ENCODE measurements at places on chromosomes 2 and 18. TPM values are rescaled to one million over a fixed set of nuclear protein-coding genes. Genes with fewer than 3 reads are reported as not detected.

GRCh38 chr2:126658905-126659561 is 3.1 kb downstream of the GYPC start:
- DNase-seq: peak; percentile 82
- peak overlapping the region; percentile 93 for H3K27ac ChIP-seq
- no peaks in the 10 kb centered on the region for H3K27me3 ChIP-seq
- peaks cover 73% of the 10 kb centered on the region for H3K4me1 ChIP-seq

GRCh38 chr2:143674051-143674450 is 544.8 kb downstream of the ARHGAP15 start:
- no peaks in the 10 kb centered on the region for H3K27me3 ChIP-seq
- no peak overlapping the region for H3K27ac ChIP-seq
- H3K4me3 ChIP-seq: no peak overlapping the region
- H3K4me1 ChIP-seq: no peaks in the 10 kb centered on the region

DNA sequence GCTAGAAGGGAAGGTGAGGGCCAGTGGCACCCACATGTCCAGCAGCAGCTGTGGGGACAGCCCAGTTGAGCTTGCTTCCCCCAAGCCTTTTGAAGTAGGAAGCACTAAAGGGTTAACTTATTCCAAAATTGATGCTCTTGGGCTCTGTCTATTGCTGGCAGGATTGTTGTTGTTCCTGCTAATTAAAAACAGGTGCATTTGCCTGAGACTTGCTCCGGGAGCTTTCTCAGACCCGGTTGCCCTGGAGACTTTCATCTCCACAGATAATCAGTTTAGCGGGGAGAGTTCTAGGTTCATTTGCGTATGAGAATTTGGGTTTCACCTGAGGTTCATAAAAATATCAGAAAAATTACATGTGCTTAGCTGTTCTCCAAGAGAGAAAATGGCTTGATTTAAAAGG is 277.3 kb downstream of the LRATD1 start:
- H3K4me1 ChIP-seq: no peaks in the 10 kb centered on the region
- no peak overlapping the region for H3K4me3 ChIP-seq
- H3K27ac ChIP-seq: no peak overlapping the region
- no peaks in the 10 kb centered on the region for H3K27me3 ChIP-seq
- no peaks in the 10 kb centered on the region for H3K36me3 ChIP-seq
- no peak for DNase-seq

DNA sequence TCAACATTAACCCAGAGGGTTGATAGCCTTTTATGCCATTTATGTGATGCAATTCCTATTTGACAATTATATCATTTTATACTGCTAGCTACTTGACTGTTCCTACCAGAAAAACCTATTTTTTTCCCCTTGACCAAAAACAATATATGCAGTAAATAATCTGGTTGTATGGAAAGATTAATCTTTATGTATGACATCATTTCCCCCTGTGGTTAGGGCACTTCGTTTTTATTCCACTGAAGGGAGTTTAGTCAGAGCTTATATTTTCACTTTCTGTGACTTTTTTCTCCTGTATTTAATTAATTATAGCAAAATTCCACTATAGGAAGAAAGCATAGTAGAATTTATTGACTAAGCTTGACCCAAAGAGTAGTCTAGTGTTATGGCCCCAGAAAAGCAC is 107.6 kb downstream of the HAUS1 start:
- no peak overlapping the region for H3K4me3 ChIP-seq
- no peaks in the 10 kb centered on the region for H3K27me3 ChIP-seq
- H3K36me3 ChIP-seq: peaks cover 15% of the 10 kb centered on the region

- H3K36me3 ChIP-seq: no peaks in the 10 kb centered on the region
- no peak overlapping the region for H3K4me3 ChIP-seq
- no peaks in the 10 kb centered on the region for H3K27me3 ChIP-seq
- no peak overlapping the region for H3K27ac ChIP-seq
- no peaks in the 10 kb centered on the region for H3K4me1 ChIP-seq
These were observed 40.7 kb upstream of the COBLL1 start for GRCh38 chr2:164882276-164882675.

DNA sequence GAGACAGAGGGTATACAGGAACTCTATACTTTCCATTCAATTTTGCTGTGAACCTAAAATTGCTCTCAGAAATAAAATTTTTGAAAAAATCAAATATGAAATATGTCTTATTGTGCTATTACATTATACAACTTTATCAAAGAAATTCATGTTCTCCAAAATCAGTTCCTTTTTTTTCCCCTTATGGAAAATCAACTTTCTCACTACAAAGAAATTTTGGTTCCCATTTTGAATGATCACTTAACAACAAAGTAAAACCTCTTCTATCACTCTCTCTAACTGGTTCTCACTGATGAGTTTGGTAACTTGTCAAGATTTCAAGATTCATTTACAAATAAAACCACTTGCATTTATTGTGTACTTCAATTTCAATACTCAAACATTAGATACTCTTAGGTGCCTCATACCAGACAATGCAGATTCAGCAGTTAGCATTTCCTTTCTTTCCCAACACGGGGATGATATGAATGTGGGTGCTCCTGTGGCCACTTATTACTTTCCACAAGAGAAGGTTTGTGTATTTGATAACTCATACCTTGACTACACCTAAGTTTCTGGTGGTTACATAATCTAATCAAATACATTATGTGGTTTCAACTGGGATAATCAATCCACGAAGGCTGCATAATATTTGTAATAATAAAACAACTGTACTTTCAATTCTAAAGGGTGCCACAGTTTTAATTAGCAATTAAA is 6.4 kb downstream of the PSME4 start:
- H3K4me3 ChIP-seq: no peak overlapping the region
- DNase-seq: no peak
- H3K27ac ChIP-seq: no peak overlapping the region
- H3K27me3 ChIP-seq: no peaks in the 10 kb centered on the region
- H3K36me3 ChIP-seq: peaks cover 16% of the 10 kb centered on the region

DNA sequence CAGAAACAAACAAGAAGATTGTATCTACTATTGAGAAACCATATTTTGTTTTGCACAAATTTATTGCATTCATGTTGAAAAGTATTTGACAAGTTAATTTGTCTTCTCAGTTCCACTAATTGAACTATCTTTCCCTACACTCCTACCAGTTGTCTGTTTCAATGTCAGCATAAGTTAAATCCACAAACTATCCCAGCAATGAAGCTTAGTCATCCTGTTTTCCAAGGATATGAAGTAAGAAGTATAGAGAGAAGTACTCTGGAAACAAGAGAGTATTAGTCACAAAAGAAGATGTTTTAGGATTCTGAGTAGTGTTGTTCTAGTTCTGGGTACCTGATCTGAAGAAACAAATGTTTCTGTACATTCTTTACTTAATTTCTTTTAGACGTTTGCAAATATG is 261.6 kb upstream of the ZNF804A start:
- no peaks in the 10 kb centered on the region for H3K4me1 ChIP-seq
- no peaks in the 10 kb centered on the region for H3K27me3 ChIP-seq
- H3K36me3 ChIP-seq: no peaks in the 10 kb centered on the region
- DNase-seq: no peak
- H3K4me3 ChIP-seq: no peak overlapping the region

- H3K36me3 ChIP-seq: no peaks in the 10 kb centered on the region
- H3K4me3 ChIP-seq: no peak overlapping the region
- no peaks in the 10 kb centered on the region for H3K4me1 ChIP-seq
- no peak for DNase-seq
- H3K27ac ChIP-seq: no peak overlapping the region
- H3K27me3 ChIP-seq: no peaks in the 10 kb centered on the region
These were observed 679.2 kb downstream of the CNTNAP5 start for GRCh38 chr2:124704071-124704925.

DNA sequence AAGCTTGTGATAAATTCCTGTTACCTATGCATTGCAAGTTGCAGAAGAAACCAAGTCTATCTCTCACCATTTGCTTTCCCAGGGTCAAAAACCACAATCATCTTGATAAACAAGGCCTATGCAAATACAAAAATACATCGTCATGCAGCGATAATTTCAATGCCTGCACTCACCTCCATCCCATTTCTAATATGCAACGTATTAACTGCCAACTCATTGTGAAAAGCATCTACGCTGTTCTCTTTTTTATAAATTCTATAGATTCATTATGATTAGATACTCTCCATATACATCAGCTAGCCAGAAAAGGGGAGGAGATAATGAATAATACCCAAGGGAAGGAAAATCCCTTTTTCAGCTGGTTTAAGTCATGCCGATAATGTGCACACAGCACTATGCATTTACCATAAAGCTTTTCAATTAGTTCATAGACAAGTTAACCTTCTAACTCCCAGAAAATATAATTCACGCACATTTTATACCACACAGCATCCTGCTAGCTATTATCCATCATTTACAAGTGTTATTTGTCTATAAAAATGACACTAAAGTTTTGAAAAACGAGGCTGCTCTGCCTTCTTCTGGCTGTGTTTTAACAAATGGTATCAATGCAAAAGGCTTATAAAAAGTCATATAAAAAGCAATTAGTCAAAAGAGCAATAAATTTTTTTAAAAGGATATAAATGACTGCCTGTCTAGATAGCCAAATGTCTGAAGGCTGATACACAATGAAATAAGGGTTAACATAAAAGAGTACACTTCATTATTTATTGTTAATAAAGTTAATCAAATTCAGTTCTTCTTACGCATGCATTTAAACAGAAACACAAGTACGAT is 77.6 kb downstream of the AFF3 start:
- H3K27ac ChIP-seq: no peak overlapping the region
- peaks cover 16% of the 10 kb centered on the region for H3K27me3 ChIP-seq
- no peak for DNase-seq
- H3K36me3 ChIP-seq: no peaks in the 10 kb centered on the region
- H3K4me3 ChIP-seq: no peak overlapping the region
- H3K4me1 ChIP-seq: peaks cover 6% of the 10 kb centered on the region

- no peaks in the 10 kb centered on the region for H3K27me3 ChIP-seq
- H3K27ac ChIP-seq: no peak overlapping the region
- no peaks in the 10 kb centered on the region for H3K4me1 ChIP-seq
- no peak overlapping the region for H3K4me3 ChIP-seq
- H3K36me3 ChIP-seq: no peaks in the 10 kb centered on the region
- DNase-seq: no peak
These were observed 1539.8 kb upstream of the PIK3C3 start for GRCh38 chr18:40415176-40415791.

DNA sequence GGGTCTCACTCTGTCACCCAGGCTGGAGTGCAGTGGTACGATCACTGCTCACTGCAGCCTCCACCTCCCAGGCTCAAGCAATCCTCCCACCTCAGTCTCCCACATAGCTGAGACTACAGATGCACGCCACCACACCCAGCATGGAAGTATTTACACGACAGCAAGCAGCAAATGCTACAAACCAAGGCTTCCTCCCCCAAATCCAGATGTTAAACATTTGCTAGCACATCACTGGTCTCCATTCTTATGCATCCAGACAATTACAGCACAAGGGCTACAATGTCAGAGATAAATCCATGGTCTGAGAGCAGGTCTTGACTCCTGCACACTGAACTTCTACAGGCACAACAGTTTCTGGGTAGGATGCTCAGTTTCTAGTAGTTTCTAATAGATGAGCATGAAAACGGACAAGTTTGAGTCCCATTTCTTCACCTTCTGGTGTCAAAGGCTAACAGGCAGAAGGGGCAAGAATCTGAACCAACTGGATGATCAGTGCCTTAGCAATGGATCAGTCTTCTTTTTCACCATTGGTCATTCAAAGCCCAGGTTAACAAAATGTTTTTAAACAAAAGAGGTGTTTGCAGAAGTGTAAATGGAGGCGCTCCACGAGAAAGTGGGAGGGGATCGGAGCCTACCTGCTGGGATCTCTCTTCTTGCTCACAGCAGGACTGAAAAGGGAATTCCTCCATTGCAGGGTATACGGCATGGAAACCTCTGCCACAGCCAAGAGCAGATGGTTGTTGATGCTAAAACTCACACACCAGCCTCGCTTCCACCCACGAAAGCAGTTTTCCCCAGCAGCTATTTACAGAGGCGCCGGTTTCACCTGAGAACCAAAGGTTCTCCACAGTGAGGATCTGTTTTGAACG is 135.0 kb upstream of the ARL4C start:
- no peak for DNase-seq
- H3K27me3 ChIP-seq: peaks cover 17% of the 10 kb centered on the region
- H3K4me1 ChIP-seq: no peaks in the 10 kb centered on the region
- no peak overlapping the region for H3K4me3 ChIP-seq

DNA sequence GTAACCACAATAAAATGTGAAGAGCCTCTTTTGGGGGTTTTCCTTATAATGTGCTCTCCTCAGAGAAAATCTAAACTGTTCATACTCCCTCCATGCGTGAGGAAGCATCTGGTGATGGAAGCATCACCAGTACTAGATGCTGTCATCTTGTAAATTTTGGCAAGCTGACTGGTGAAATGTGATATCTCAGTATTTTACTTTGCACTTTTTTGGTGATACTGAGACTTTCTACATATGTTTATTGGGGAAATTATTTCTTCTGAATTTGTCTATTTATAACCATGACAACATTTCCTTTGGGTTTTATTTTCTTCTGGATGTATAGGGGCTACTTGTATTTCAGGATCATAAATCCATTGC is 95.9 kb upstream of the DLGAP1 start:
- DNase-seq: no peak
- H3K27me3 ChIP-seq: no peaks in the 10 kb centered on the region
- no peak overlapping the region for H3K27ac ChIP-seq
- no peak overlapping the region for H3K4me3 ChIP-seq
- no peaks in the 10 kb centered on the region for H3K4me1 ChIP-seq

DNA sequence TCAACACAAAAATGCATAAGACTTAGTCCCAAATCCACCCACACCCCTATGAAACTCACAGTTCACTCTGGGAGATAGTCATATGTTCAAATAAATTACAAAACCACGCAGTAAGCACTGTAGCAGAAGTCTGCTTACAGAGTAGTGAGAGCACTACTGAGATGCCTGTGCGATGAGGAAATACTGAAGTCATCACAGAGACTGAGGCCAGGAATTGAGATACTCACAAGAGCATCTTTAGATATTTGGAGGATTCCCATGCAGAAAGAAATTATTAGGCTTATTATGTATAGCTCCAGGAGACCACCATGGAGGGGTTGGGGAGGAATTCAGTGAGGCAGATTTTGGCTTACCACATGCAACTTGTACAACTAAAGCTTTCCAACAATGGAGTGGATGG is 82.3 kb downstream of the ANTXR1 start:
- H3K36me3 ChIP-seq: no peaks in the 10 kb centered on the region
- no peak for DNase-seq
- H3K27ac ChIP-seq: no peak overlapping the region
- peaks cover 51% of the 10 kb centered on the region for H3K27me3 ChIP-seq

GRCh38 chr18:45503990-45504389 is 111.3 kb upstream of the SLC14A2 start:
- H3K27ac ChIP-seq: no peak overlapping the region
- no peaks in the 10 kb centered on the region for H3K27me3 ChIP-seq
- H3K4me1 ChIP-seq: no peaks in the 10 kb centered on the region
- no peak overlapping the region for H3K4me3 ChIP-seq

- H3K36me3 ChIP-seq: no peaks in the 10 kb centered on the region
- H3K27ac ChIP-seq: no peak overlapping the region
- no peak for DNase-seq
- no peak overlapping the region for H3K4me3 ChIP-seq
- H3K27me3 ChIP-seq: no peaks in the 10 kb centered on the region
These were observed 494.2 kb upstream of the RAB6C start for GRCh38 chr2:129484999-129485897.

- no peaks in the 10 kb centered on the region for H3K27me3 ChIP-seq
- no peak overlapping the region for H3K4me3 ChIP-seq
- no peaks in the 10 kb centered on the region for H3K4me1 ChIP-seq
- no peak overlapping the region for H3K27ac ChIP-seq
These were observed 1.6 kb downstream of the KCNE4 start for GRCh38 chr2:223053484-223054192.

Gene HRH4
- total RNA-seq: 0.43 TPM

Gene AFF3
- 0.03 TPM for total RNA-seq

Gene SPC25
- 34.2 TPM for total RNA-seq

Data from activated CD4-positive, alpha-beta memory T cell treated with anti-CD3 and anti-CD28 coated beads, Interleukin-2, amount 10 ng/mL, durations not matched to agents 7 days and 5 days (primary cell).